Activated naive CD4-positive, alpha-beta T cell treated with anti-CD3 and anti-CD28 coated beads, Interleukin-2, amount 50 U/mL, for 72 hours (primary cell): ENCODE measurements at places on chromosomes 3 and 15. TPM values are rescaled to one million over a fixed set of nuclear protein-coding genes. Genes with fewer than 3 reads are reported as not detected.

Gene HTR3E
- total RNA-seq = not detected

Gene HYKK
- 5.1 TPM for total RNA-seq

Gene PTX3
- not detected for total RNA-seq

Gene ROBO2
- not detected for total RNA-seq

Gene ANKRD63
- not detected for total RNA-seq

Gene SLC6A20
- total RNA-seq = not detected

Gene NLGN1
- total RNA-seq = not detected

Gene UQCC5
- 16.8 TPM for total RNA-seq

Gene LRRC49
- total RNA-seq = not detected

Gene ZDHHC3
- total RNA-seq = 40.5 TPM

Gene CELF6
- total RNA-seq = 0.48 TPM

Gene TARS3
- 21.2 TPM for total RNA-seq

Gene FOXB1
- total RNA-seq = not detected

Gene LRRC31
- not detected for total RNA-seq

Gene FBXO40
- not detected for total RNA-seq

Gene PROK2
- total RNA-seq = not detected

Gene CHRFAM7A
- not detected for total RNA-seq

Gene CACNA1D
- total RNA-seq = not detected

Gene TPM1
- 6.5 TPM for total RNA-seq

Gene MTFMT
- total RNA-seq = 15.7 TPM

Gene PLXNB1
- 3.0 TPM for total RNA-seq

Gene CCK
- total RNA-seq = not detected

Gene CACNA2D3
- not detected for total RNA-seq

Gene COL6A5
- not detected for total RNA-seq

Gene ST8SIA2
- total RNA-seq = not detected

Gene MED12L
- 6.9 TPM for total RNA-seq

Gene GXYLT2
- 0.08 TPM for total RNA-seq

Gene OR5K2
- not detected for total RNA-seq

Gene EIF4G1
- total RNA-seq = 256 TPM

Gene CTXN2
- total RNA-seq = not detected

Gene GCSAM
- total RNA-seq = 23.7 TPM

Gene PLSCR2
- total RNA-seq = not detected

Gene RBP2
- not detected for total RNA-seq

Gene HHLA2
- total RNA-seq = 0.43 TPM

Gene LRRC34
- 2.1 TPM for total RNA-seq

Gene ECE2
- total RNA-seq = not detected

Gene CCR8
- 0.36 TPM for total RNA-seq

Gene B3GNT5
- total RNA-seq = 56.4 TPM

Gene GHSR
- not detected for total RNA-seq

Gene TNFSF10
- total RNA-seq = 32.7 TPM

Gene THAP10
- not detected for total RNA-seq

Gene TRIM71
- total RNA-seq = 0.08 TPM

Gene CLDN1
- total RNA-seq = 1.4 TPM
